ENCODE measurements at places on chromosomes 6 and 20.

GRCh38 chr20:4613184-4613583 is 108.5 kb upstream of the PRND start:
- DNase-seq: no peak

- peak; percentile 86 for DNase-seq
Measured at GRCh38 chr6:138540468-138540867, 41.2 kb upstream of the NHSL1 start.

DNA sequence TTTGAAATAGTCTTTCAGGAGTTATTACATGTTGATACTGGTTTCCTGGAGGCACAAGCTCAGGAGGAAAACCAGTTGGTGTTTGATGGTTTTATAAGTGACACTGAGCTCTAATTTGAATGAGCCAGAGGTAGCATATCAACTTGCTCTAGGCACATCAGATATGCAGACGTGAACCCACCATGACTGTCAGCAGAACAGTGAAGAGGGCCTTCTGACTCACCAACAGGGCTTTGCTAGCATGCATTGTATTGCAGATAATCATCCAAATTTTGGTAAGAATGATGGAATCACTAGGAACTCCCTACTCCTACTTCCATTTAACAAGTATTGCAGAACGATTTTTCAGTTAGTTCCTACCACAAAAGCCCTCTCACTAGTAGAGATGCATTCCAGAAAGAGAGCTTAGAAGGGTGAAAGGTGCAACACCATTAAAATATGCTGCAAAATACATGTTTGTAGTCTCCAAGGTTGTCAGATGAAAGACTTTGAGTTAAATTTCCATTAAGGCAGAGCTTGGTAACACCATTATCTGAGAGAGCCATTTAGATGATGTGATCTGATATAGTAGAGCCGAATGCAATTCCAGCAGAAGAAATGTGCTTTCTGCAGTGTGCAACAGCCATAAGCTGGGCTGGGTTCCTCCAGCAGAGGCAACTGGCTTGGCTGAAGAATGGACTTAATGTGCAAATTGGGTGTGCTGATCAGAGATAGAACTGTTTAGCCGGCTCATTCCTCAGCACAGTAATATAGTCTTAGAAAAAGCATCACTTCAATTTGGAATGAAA is 968.7 kb upstream of the ADGRB3 start:
- no peak for DNase-seq

DNA sequence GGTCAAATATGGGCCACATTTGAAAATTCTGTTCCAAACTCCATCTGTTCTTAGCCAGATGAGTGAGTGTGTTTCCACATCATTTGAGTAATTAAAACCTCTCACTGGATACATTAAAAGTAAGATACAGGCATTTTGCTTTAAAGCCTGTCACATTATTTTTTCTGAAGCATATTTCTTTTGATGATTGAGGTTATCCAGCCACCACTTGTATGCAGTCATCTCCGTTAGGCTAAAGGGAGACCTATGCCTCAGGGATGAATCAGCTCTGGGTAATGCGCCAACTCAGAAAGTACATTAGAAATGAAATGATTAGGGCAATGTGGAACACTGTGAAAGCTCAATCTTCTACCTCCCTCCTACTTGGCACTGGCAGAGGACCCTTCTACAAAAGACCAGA is 90.7 kb downstream of the SNAP25 start:
- peak; percentile 81 for DNase-seq

DNA sequence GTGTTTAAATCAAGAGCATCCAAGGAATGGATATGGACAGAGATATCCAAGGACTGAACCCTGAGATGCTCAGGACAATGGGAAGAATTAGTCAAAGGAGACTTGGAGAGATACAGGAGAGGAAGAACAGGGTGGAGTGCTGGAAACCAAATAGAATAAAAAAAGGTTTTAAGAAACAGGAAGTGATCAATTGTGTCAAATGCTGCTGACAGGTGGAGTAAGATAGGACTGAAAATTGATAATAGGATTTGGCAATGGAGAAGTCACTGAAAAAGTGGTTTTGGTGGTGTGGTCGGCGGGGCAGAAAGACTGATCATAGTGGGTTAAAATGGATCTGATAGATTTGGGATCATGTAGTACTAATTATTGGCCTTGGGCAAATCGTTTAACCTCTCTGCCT is 37.9 kb upstream of the PNRC1 start:
- no peak for DNase-seq

GRCh38 chr6:118501099-118501498 is 47.0 kb upstream of the PLN start:
- DNase-seq: no peak

DNA sequence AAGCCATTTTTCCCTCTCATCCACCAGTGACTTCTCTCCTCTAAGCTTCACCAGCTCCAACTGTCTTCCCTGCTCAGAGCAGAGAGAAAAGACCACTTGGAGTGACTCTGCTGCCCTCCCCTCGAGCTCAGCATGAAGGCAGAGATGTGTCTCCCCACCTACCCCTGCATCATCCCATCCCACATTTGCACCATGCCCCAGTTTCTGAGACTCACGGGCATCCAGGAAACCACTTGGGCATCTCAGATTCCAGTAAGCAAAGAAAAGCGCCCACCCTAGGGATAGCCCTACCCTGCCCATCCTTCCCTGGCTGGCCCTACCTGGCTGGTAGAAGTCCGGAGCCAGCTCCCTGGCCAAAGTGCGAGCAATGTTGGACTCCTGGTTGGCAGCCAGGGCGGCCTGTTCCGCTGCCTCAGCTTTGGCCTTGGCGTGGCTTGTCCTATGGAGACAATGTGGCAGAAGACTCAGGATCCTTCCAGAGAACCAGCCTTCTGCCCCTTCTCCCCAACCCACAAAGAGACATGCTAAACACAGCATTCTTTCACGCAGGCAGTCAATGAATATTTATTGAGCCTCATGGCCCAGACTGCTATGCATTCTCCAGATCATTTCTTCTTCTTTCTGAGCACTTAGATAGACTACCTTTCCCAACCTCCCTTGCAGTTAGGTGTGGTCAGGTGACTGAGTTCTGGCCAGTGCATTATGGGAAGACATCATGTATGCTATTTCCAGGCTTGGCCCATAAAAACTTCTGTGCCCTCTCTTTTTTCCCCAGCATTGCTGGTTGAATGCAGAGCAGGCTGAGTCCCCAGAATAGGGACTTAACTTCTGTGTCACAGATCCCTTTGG is 68.6 kb downstream of the JPH2 start:
- DNase-seq: no peak

DNA sequence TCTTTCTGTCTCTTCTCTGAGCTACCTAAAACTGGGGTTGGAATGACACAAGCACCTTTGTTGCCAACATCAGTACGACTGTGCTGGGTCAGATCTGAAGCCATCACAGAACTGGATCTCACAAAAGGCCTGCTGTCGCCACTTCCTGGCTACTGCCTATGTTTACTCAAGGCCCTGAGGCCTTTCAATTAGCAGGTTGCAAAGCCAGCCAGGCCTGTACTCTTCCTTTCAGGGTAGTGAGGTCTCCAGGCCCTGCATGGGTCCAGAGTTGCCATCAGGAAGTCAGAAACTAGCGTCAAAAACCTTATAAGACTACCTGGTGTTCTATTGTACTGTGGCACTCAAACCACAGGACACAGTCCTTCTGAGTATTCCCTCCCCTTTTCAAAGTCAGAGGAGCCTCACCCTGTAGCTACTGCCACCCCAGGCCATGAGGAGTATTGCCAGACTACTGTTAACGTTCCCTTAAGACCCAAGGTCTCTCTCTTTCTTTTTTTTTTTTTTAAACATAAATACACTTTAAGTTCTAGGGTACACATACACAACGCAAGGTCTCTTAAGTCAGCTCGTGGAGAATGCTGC is 937.4 kb upstream of the GJE1 start:
- DNase-seq: no peak

DNA sequence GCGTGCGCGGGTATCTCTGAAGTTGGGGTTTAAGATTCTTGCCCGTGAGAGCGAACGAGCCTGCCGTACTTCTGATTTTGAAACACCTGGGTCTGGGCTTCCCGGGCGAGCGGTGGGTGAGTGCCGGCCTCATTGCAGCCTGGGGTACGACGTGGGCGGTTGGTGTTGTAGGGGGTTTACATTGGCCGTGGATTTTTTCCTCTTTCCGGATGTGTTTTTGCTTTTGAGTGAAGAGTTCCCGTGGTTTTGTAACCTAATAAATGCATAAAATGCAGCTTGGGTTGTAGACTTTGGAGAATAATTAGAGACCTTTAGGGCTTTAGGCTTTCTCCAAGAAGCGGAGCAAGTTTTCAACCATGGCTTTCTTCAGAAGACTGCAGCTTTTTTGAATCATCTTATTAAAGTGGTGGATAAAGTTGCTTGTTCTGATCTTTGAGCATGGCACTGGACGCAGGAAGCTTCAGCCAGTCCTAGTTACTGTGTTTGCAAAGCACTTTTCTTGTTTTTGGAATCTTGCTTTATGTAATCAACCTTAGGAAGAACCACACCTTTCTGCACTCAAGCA is 314 bp downstream of the FARS2 start:
- DNase-seq: no peak

- peak; percentile 71 for DNase-seq
Measured at GRCh38 chr20:19758501-19759331, 658 bp downstream of the RIN2 start.

DNA sequence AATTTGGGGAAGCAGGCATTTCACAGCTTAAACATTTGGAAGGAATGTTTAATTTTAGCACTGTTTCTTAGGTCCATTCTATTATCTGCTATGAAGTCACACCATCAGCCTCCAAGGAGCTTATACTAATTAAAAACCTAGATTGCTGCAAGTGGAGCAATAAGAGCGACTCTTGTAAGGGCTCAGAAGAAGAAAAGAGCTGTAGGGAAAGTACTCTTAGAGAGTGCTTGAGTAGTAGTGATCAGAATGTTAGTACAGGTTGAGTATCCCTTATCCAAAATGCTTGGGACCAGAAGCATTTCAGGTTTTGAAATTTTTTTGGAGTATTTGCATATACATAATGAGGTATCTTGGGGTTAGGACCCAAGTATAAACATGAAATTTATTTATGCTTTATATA is 285.3 kb downstream of the UBE3D start:
- DNase-seq: no peak

DNA sequence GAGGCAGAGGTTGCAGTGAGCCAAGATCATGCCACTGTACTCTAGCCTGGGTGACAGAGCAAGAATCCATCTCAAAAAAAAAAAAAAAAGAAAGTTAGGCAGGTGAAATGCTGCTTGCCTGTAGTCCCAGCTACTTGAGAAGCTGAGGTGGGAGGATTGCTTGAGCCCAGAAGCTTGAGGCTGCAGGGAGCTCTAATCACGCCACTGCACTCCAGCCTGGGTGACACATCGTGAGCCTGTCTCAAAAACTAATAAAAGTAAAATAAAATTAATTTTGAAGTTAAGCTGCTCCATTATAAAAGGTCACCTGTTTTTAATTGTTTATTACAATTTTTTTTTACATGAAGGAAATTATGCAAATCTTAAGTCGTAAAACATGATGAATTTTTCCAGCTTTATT is 23.2 kb upstream of the SAMHD1 start:
- no peak for DNase-seq

- DNase-seq: peak; percentile 40
Measured at GRCh38 chr6:140879946-140880345, 1252.8 kb upstream of the GJE1 start.

- DNase-seq: no peak
Measured at GRCh38 chr6:21523652-21524051, 69.9 kb upstream of the SOX4 start.

GRCh38 chr20:22339091-22339881 is 245.1 kb downstream of the FOXA2 start:
- DNase-seq: peak; percentile 63

DNA sequence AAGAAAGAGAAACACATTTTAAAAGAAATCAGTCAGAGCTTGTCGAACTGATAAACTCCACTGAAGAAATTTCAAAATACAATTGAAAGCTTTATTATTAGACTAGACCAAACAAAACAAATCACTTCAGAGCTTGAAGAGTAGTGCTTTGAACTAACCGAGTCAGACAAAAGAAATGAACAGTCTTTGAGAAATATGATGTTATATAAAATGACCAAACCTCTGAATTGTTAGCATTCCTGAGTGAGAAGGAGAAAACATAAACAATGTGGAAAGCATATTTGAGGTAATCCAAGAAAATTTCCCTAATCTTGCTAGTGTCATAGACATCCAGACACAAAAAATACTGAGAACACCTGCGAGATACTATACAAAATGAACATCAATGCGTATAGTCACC is 13.2 kb upstream of the CST4 start:
- peak; percentile 11 for DNase-seq

DNA sequence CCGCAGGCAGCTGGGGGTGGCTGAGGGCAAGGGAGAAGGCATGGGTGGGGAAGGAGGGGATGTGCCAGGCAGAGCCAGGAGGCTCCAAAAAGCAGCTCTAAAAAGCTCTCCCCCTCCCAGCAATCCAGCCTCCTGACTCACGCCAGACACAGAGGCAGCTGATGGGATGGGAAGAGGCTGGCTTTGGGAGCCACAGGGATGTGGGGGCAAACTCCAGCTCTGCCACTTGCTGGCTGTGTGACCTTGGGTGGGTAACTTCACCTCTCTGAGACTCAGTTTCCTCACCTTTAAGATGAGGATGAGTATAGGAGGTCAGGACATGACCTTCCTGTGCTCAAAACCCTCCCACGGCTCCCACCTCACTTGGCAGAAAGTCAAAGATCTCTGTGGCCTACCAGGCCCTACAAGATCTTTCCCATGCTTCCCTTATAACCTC is 148.9 kb downstream of the CEBPB start:
- DNase-seq: peak; percentile 62

Measured in mesenchymal stem cell (in vitro differentiated cells and primary cell).